Activated CD4-positive, alpha-beta memory T cell treated with anti-CD3 and anti-CD28 coated beads for 36 hours (primary cell): ENCODE measurements at places on chromosomes 11 and 22.
A peak's percentile ranks its signal among the peaks of the same experiment; 100 is the strongest.

DNA sequence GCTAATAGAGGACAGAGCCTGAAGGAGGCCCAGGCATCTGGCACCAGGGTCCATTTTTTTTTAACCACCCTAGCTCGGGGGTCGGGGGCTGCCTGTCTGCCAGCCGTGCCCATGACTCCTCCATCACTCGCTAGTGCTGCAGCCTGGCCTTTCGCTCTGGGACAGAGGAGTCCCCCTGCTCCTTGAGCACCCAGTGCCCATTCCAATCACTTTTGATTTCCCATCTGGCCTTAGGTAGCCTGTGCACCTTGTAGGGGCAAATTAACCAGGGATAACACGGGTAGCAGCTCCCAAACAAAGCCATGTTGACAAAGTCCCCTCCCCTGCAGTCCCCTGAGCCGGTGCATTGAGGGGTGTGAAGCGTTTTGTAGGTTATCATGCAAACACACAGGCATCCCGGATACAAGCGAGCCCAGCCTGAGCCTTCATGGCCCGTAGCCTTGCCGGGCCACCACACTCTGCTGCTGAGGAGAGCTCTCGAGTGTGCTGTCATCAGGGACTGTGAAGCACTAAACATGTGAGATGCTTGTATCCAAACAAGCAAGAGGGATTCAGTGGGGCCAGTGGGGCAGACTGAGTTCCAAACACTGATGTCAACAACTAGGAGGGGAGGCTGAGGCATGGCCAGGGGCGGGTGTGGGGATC, 208.7 kb downstream of the DSCAML1 start:
- no peak for DNase-seq

DNA sequence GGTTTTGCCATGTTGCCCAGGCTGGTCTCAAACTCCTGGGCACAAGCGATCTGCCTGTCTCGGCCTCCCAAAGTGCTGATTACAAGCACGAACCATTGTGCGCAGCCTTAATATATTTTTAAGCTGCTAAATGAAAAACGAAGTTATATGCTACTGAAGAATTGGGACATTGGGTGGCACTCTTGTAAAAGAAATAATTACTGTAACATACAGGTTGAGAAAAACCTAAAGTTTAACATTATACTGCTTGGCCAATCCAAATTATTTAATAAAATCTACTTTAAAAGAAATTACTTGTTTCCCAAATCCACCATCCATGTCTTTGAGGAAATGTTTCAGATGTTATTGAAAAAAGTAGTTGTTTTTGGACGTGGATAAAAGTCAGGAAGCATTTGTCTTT, 37.9 kb upstream of the ARHGAP32 start:
- DNase-seq: no peak

- no peak for DNase-seq
Measured at GRCh38 chr11:84476581-84476980, 1150.6 kb downstream of the DLG2 start.

- DNase-seq: no peak
Measured at GRCh38 chr11:128924510-128925249, 18.0 kb downstream of the TP53AIP1 start.

DNA sequence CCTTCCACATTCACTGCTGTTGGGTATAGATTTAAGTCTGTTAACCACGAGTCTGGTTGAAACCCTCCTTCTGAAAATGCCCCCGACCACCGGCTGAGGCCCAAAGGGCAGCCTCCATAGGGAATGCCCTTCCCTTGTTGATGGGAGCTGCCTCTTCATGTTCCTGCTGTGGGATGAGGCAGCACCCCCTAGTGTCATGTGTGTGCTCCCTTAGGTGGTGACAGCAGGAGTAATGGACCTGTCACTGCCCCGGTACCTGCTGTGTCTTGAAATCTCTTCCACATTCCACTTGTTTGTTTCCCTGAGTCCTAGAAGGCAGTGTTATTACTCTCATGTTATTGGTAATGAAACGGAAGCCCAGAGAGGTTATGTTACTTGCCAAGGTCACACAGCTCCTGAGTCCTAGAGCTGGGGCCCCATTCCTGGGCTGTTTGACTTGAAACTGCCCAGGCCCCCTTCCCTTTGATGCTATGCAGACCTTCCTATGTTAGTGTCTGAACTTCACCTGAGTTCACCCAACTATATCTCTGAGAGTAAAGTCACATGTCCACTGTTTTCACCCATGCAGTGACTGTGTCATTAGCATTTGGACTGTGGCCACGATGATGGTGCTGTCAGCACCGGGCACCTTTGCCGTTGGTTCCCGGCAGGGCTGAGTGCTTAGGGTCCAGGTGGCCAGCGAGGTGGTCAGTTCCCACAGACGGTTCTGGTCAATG, 234.3 kb downstream of the TBC1D22A start:
- no peak for DNase-seq

DNA sequence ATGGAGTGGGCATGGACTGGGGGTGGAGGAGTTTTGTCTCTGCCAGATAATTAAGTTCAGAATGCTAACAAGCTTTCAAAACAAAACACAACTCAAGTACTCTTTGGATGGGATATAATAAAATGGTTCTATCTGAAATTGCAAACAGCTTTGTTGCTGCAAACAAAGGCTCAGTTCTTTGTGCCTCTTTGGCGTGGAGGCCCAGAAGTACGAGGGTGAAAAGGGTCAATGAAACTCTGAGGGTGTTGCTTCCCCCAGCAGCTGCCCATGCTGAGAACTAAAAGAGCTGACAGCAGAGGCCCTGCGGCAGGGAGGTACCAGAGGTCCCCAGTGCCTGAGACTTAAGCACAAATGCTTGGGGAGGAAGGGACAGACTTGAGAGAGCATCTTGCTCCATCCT, 26.5 kb upstream of the IGSF22 start:
- DNase-seq: no peak

DNA sequence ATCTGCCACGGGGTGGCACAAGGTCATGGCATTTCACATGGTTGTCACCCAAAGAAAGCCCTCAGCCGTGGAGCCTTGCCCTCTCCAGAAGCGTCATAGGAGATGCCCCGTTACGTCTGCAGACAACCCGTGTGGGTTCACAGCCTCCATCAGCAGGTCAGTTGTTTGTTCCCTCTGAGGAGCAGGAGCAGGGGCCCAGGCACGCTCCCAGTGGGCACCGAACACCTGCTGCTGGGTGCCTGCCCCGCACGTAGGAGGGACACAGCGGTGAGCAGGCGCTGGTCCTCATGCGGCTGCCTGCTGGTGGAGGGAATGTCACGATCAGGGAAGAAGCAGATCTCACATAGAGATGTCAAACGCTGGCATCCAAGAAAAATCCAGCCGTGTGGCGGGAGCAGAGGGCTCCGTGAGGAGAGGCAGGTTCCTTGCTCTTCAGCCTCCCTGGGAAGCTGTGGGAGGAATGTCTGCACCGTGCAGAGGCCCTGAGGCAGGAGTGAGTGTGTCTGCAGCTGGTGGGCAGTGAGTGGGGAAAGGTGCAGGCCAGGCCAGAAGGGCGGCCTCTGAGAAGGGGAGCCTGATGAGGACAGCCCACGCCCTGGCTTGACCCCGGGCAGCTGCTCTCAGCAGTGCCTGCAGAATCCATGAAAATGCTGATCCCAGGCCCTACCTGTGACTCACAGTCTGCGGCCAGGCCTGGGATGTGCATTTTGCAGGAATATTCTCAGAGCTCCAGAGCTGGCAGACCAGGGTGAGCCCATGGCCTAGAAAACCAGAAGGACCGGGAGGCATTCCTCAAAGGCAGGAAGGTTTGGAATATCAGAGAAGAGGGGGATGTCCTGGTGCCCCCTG, 36.4 kb upstream of the TH start:
- peak; percentile 6 for DNase-seq

DNA sequence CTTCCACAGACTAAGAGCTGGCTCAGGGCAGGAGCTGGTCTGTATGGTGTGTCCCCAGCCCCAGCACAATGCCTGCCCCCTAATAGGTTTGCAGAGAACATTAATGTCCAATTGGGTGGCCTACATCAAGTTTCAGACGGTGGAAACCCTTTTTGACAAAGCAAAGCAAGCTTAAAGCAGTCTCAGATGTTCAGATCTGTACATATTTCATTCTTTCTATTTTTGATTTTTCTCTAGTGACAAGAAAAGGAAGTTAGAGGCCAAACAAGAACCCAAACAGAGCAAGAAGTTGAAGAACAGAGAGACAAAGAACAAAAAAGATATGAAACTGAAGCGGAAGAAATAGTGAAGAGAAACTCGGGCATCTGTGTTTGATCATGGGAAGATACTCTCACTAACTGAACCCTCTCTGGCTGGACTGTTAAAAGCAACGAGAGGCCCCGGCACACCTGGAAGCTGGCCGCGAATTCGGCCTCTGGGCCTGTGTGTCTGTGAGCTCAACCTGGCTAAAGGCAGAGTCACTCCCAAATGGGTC, 40.5 kb downstream of the NAT10 start:
- no peak for DNase-seq

- peak; percentile 61 for DNase-seq
Measured at GRCh38 chr11:3037040-3037944, 19.9 kb downstream of the CARS1 start.

- no peak for DNase-seq
Measured at GRCh38 chr11:69220561-69221051, 64.9 kb downstream of the SMIM38 start.

GRCh38 chr22:26606611-26607010, 11.2 kb downstream of the CRYBB1 start:
- no peak for DNase-seq

DNA sequence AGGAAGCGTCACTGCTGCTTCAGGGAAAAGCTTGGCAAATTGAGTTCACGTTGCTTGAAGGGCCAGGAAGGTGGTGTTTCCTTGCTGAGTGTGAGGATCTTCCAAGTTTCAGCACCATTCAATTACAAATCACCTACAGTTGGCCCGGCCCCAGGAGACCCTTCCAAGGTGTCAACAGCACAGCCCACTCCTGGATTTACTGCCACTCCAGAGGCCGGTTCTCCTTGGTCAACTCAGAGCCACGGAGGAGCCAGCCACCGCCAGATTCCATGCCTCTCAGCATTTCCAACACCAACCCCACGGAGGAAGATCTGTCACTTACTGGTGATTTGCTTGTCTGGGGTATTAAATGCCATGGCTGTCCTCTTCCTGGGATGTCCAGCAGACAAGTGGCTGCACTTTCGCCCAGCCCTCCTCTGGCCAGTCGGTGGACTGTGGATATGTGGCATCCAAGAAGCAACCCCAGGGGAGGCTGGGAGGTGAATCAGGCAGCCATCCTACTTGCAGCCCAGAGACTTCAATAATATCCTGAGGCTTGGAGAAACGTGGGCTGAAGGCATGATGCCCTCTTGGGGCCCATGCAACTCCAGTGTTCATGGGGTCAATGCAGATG, 74.1 kb upstream of the SHANK2 start:
- no peak for DNase-seq

DNA sequence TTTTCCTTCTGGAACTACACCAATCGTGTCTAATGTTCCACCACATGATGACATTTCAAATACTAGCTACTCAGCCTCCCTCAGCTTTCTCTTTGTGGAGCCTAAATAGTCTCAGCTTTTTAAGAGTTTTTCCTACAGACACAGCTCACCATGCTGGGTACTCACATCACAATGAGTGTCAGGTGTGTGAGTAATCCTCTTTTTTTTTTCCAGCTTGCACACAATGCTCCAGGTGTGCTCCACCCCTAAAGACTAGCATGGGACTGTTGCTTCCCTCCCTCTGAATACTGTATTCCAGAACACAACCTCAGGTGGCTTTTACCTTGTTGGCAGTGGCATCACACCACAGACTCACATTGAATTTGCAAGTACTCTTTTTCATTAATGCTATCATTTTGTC, 11.7 kb downstream of the BTG4 start:
- DNase-seq: no peak

DNA sequence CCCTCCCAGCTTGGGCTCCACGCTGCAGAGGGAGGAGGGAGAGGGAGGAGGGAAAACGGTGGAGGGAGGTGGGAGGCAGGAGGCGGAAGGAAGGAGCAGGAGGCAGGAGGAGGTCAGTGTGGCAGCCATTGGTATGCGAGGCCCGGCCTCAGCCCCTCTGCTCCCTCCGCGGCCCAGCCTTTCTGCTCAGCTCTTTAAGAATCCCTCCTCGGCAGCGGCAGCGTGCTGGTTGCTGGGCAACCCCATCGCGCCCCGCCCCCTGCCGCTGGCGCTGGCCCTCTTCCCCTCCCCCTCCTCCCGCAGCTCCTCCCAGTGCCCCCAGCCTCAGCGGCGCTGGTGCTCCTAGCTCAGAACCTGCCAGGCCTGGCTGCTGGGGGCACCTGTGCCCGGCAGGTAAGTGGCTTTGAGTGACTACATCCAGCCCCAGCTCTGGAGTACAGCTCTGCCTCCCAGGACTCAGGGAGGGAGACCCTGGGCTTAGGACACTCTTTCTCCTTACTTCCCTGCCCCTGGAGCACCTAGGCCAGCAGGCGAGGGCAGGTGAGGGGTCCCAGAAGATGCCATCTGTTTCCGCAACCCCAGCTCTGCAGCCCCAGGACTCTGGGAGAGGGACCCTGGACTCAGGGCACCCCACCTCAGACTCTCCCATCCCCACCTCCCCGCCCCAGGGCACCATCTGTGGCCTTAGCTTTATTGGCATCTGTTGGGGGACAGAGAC, 7.2 kb upstream of the FLRT1 start:
- DNase-seq: peak; percentile 15

- no peak for DNase-seq
Measured at GRCh38 chr22:36577019-36577418, 48.1 kb upstream of the EIF3D start.

- no peak for DNase-seq
Measured at GRCh38 chr11:132312701-132313111, 942.3 kb downstream of the NTM start.

GRCh38 chr11:10158461-10158860, 135.6 kb downstream of the SBF2 start:
- no peak for DNase-seq

DNA sequence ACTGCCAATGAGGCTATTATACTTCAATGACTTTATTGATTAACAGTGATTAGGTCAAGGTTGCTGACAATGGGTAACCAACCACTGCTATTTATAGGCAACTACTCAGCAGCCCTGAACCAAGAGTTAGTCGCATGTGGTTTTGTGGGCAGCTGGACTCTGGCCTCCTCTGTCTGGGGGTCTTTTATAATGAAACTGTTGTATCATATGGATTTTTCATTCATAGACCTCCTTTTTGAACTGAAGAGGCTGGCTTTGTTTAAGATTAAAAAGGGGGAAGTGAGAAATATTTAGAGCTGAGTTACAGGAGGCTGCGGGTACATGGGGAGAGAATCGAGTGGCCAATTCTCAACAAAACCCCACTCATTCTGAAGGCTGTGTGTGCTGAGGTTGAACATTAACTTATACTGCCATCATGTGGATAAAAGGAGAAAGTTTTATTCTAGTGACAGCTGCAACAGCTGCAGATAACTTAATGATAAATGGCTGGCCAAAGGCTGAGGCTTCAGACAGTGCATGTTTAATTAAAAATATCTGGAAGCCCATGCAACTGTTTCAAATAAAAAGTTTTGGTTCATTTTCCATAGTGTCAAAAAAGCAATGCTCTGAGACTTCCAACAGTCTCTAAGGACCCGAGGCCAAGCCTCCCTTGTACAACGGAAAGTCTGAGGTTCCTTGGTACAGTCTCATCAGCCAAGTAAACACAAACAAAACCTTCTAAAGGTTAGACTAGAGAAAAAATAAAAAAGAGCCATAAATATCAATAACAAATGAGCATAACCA, 682.6 kb downstream of the KCNA4 start:
- DNase-seq: no peak

- DNase-seq: no peak
Measured at GRCh38 chr22:29103121-29103520, 30.3 kb downstream of the KREMEN1 start.

- DNase-seq: no peak
Measured at GRCh38 chr11:134362192-134362901, 30.6 kb downstream of the GLB1L2 start.
